PC-9 (cell line): ENCODE measurements at places on chromosomes 5 and 9. TPM values are rescaled to one million over a fixed set of nuclear protein-coding genes. Genes with fewer than 3 reads are reported as not detected.
A peak's percentile ranks its signal among the peaks of the same experiment; 100 is the strongest.

The SKIC3 gene
- total RNA-seq = 43.7 and 50.7 TPM in 2 replicates

- no peak overlapping the region for H3K4me3 ChIP-seq
- no peaks in the 10 kb centered on the region for H3K27me3 ChIP-seq
- no peak overlapping the region for H3K27ac ChIP-seq
- H3K36me3 ChIP-seq = no peaks in the 10 kb centered on the region
- H3K4me1 ChIP-seq = no peaks in the 10 kb centered on the region
Measured at GRCh38 chr9:4935001-4935672, 49.9 kb upstream of the JAK2 start.

The ZNF618 gene
- 0.20 and 0.23 TPM in 2 replicates for total RNA-seq

DNA sequence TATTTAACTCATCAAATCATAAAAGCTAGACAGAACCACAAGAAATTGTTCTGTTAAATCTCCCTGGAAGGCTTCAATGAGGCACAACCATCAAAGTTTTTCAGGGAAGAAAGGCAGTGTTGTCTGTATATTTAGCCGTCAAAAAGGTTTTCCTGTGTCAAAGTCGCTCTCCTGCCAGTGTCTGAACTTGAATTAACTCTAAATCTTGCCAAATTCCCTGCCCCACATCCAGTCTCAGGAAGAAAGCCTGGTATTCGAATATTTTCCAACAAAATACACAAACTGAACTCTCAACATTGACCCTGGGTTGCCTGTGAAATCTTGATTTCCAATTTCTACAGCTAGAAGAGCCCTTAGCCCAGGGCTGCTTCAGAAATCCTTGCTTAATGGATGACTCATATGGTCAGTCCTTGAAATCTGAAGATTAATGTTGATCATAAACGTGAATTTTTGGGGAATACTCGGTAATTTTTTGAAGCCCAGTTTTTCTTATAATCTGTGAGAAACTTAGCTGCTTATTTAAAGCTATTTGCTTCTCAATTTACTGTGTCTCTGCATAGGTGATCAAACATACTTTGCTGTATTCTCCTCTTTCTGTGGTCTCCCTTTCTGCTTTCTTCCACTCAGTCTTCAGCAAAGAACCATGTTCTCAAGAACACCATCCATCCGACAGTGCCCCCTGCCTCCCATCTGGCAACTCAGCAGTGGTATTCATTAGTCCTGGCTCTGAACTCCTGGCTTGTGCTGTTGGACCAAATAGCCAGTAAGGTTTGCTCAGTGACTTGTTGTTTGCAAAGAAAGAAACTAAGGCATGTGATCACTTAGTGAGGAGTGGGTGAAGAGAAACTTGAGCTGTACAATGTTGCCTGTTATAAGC lies 58.9 kb downstream of the NREP start:
- no peak for DNase-seq
- H3K27me3 ChIP-seq = no peaks in the 10 kb centered on the region
- H3K4me3 ChIP-seq = no peak overlapping the region

DNA sequence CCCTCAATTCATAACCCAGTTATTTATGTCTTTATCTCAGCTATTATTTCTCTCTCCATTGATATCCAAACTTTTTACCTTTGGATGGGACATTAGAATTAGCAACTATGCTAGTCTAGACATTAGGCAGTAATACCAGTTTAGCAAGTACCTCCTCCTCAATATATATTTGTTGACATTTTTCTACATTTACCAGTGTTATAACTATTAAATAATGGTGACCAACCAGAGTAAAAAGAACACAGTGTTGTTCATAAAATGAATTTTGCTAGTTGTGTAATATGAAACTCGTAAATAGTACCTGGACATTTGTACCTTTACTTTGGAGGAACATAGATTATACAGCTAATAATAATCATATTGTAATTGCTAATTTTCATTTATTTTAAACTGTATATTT lies 554.6 kb upstream of the CDH6 start:
- no peaks in the 10 kb centered on the region for H3K4me1 ChIP-seq
- H3K27me3 ChIP-seq = no peaks in the 10 kb centered on the region
- H3K27ac ChIP-seq = no peak overlapping the region
- no peak overlapping the region for H3K4me3 ChIP-seq
- DNase-seq = no peak
- no peaks in the 10 kb centered on the region for H3K36me3 ChIP-seq

The SPINK6 gene
- not detected in 2 replicates for total RNA-seq

The PLAC8L1 gene
- not detected in 2 replicates for total RNA-seq

DNA sequence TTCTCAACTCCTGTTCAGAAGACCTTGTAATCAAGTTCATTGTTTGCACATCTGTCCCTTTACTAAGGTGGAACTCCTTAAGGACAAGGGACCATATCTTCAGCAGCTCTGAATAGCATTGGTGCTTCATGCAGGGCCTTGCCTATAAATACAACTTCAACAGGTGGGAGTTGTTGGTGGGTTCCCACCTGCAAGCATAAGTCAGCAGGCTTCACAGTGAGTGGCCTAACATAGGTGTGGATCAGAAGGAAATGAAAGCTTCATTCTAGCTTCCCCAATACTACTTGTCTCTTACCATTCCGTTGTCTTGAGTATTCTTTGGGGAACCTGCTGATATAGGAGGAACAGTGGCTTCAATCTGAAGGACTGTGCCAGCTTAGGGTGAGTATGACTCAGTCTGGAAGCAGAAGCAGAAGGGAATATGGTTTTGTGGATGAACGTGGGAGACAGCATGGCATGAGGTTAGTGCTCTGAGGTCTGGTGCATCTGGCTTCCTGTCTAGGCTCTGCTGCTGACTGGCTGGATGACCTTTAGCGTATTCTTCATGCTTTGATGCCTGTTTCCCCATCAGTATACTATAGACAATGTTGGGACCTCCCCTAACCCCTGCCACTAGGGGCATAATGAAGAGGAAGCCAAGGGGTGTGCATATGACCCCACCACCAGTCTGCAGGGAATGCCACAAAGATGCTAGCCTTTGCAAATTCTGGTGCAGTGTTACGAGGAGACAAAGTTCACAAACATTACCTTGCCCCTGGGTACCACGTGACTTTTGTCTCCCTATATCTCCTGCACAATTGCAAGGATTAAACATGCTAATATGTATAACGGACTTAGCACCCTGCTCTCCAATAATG lies 192.3 kb downstream of the PALM2AKAP2 start:
- no peak overlapping the region for H3K4me3 ChIP-seq
- no peak overlapping the region for H3K27ac ChIP-seq
- no peak for DNase-seq
- no peaks in the 10 kb centered on the region for H3K4me1 ChIP-seq

- H3K27ac ChIP-seq = no peak overlapping the region
- peaks cover 17% of the 10 kb centered on the region; the same call in 1 of the 2 replicates for H3K4me1 ChIP-seq
- no peak for DNase-seq
- H3K4me3 ChIP-seq = no peak overlapping the region
- H3K27me3 ChIP-seq = peaks cover 20% of the 10 kb centered on the region
- H3K36me3 ChIP-seq = no peaks in the 10 kb centered on the region
Measured at GRCh38 chr9:99825172-99826046, 3.7 kb downstream of the NR4A3 start.

GRCh38 chr5:57171816-57172465 lies 1.9 kb upstream of the GPBP1 start:
- DNase-seq = peak; percentile 85
- no peaks in the 10 kb centered on the region for H3K27me3 ChIP-seq
- H3K36me3 ChIP-seq = peaks cover 15% of the 10 kb centered on the region
- H3K4me1 ChIP-seq = peaks cover 16% of the 10 kb centered on the region

The SLC46A2 gene
- not detected in 2 replicates for total RNA-seq

The QRFP gene
- not detected in 2 replicates for total RNA-seq

DNA sequence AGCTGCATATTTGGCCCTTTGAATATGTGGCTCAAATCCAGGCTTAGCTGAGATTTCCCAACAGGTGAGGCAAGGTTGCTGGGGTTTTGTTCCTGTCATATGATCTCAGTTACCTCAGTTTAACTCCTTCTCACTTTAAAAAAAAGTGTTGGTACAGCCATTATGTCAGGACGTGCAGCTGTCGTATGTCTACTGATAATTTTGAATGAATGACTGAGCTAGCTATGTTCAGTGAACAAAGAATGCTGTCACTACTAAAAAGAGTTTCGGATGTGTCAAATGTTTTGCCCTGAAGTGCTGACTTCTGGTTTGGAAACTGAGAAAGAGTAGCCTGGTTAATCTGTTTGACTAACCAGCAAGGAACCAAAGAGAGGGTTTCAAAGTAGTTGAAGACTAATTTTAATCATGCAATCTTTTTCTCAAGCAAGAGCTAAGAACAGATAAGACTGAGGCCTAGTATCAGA lies 106.3 kb upstream of the NR3C1 start:
- no peak overlapping the region for H3K4me3 ChIP-seq
- peaks cover 36% of the 10 kb centered on the region for H3K4me1 ChIP-seq
- no peaks in the 10 kb centered on the region for H3K36me3 ChIP-seq
- no peak overlapping the region for H3K27ac ChIP-seq
- H3K27me3 ChIP-seq = no peaks in the 10 kb centered on the region

GRCh38 chr5:34897646-34898045 lies 17.7 kb downstream of the RAD1 start:
- H3K4me3 ChIP-seq = no peak overlapping the region
- no peak for DNase-seq
- no peaks in the 10 kb centered on the region for H3K27me3 ChIP-seq
- peaks cover 17% of the 10 kb centered on the region for H3K4me1 ChIP-seq

- peaks cover 57% of the 10 kb centered on the region for H3K27me3 ChIP-seq
- no peak for DNase-seq
Measured at GRCh38 chr5:3428334-3428733, 167.3 kb upstream of the IRX1 start.

GRCh38 chr9:16119261-16120230 lies 566.7 kb downstream of the CCDC171 start:
- no peaks in the 10 kb centered on the region for H3K4me1 ChIP-seq
- peak; percentile 29 for DNase-seq
- no peaks in the 10 kb centered on the region for H3K27me3 ChIP-seq
- H3K27ac ChIP-seq = no peak overlapping the region
- H3K36me3 ChIP-seq = no peaks in the 10 kb centered on the region

DNA sequence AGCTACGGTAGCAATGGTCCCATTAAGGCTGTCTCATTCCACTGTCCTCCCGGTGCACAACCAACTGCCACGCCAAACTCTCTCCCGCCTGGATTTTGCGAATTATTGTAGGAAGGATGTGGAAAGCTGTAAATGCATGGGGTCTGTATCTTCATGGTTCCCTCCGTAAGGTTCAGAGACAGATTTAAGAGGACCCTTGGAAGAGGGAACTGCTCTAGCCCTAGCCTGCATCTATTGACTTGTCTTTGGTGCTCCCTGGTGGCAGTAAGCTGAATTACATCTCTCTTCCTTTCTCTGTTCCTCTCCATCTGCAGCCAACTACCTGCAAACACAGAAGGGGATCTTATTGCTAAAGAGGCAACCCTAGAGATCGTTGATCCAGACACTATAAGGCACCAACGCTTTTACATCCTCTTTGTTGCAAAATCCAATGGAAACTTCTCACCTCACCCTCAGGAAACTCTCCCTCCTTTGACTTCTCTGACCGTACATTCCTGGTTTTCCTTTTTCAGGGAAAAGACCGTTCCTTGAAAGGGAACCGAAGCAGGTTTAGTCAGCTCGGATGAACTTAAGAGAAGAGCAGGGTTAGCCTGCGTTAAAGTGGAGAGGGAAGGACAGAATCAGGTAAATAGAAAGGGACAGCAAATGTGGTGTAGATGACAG lies 11.9 kb downstream of the CAPSL start:
- H3K27me3 ChIP-seq = peaks cover 54% of the 10 kb centered on the region
- DNase-seq = peak; percentile 58
- H3K4me3 ChIP-seq = no peak overlapping the region
- no peaks in the 10 kb centered on the region for H3K36me3 ChIP-seq
- no peaks in the 10 kb centered on the region for H3K4me1 ChIP-seq
- H3K27ac ChIP-seq = no peak overlapping the region

The NUTM2G gene
- total RNA-seq = not detected in 2 replicates

DNA sequence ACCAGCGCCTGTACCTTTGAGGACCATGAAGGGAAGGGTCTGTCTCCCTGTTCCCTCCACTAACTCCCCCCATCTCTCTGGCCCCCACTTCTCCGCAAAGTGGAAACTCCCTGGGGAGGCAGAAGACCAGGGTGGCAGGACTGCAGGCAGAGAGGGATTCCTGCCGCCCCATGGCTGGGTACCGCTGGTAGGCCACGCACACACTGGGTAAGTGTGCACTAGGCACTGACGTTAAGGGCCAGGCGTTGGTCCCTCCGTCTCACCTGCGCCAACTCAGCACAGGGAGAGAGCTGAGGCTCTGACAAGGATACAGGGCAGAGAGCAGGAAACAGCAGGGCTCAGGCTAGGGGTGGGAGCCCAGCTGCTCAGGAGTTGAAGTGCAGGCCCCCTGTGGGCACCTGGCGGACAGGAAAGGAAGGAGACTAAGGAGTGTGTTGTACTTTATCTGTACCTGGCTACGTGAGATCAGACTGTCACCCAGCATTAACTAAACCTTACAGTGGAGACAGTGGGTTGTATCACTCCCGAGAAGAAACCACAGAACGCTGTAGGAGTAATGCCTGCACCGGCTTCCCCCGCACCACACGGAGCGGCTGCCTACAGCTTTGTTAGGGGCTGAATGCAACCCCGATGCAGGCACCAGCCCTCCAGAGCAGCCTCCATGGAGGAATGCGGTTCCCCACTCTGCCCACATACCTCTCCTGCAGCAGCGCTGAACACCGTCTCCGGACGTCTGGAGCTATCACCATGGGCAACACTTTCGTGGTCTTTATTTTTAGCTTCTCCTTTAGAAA lies 34.2 kb upstream of the CLPTM1L start:
- H3K4me3 ChIP-seq = no peak overlapping the region
- H3K27me3 ChIP-seq = peaks cover 85% of the 10 kb centered on the region
- no peak for DNase-seq
- H3K36me3 ChIP-seq = no peaks in the 10 kb centered on the region

- H3K27me3 ChIP-seq = no peaks in the 10 kb centered on the region
- H3K36me3 ChIP-seq = no peaks in the 10 kb centered on the region
- no peak overlapping the region for H3K27ac ChIP-seq
Measured at GRCh38 chr9:36487482-36488388, 85.0 kb upstream of the MELK start.

The GPX8 gene
- total RNA-seq = 24.6 and 40.2 TPM in 2 replicates

The CCDC187 gene
- total RNA-seq = 2.7 and 5.2 TPM in 2 replicates

GRCh38 chr9:87569518-87569917 lies 71.9 kb downstream of the DAPK1 start:
- no peak for DNase-seq
- no peak overlapping the region for H3K4me3 ChIP-seq
- H3K4me1 ChIP-seq = peaks cover 39% of the 10 kb centered on the region
- H3K27ac ChIP-seq = peak overlapping the region; percentile 65; the same call in 1 of the 2 replicates
- H3K36me3 ChIP-seq = no peaks in the 10 kb centered on the region
- no peaks in the 10 kb centered on the region for H3K27me3 ChIP-seq

- no peaks in the 10 kb centered on the region for H3K36me3 ChIP-seq
- H3K4me1 ChIP-seq = no peaks in the 10 kb centered on the region
- H3K4me3 ChIP-seq = no peak overlapping the region
- no peak for DNase-seq
- H3K27me3 ChIP-seq = no peaks in the 10 kb centered on the region
Measured at GRCh38 chr9:113638490-113638889, 175.0 kb downstream of the RGS3 start.

DNA sequence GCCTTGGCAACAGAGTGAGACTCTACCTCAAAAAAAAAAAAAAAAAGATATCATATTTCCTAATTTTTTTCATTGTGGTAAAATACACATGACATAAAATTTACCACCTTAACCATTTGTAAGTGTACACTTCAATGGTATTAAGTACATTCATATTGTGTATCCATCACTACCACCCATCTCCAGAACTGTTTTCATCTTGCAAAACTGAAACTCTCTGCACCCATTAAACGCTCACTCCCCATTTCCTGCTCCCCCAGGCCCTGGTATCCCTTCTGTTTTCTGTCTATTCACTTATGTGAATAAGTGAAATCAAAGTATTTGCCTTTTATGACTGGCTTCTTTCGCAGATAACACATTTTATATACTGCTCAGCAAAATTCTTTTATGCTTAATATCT lies 12.8 kb downstream of the LRRC8A start:
- peaks cover 44% of the 10 kb centered on the region for H3K4me1 ChIP-seq
- peaks cover 17% of the 10 kb centered on the region; the same call in 1 of the 2 replicates for H3K36me3 ChIP-seq
- no peak for DNase-seq
- no peak overlapping the region for H3K4me3 ChIP-seq
- no peak overlapping the region for H3K27ac ChIP-seq
- no peaks in the 10 kb centered on the region for H3K27me3 ChIP-seq
